RPMI7951 (cell line): ENCODE measurements at places on chromosomes 2 and 18. TPM values are rescaled to one million over a fixed set of nuclear protein-coding genes. Genes with fewer than 3 reads are reported as not detected.

CCT7 gene
- 396 and 500 TPM in 2 replicates for total RNA-seq

CD28 gene
- total RNA-seq, result not detected in 2 replicates

ABHD1 gene
- total RNA-seq, result 0.12 TPM in 1 of 2 replicates, not detected in the other

NCKAP5 gene
- total RNA-seq, result 0.49 and 1.1 TPM in 2 replicates

PRSS56 gene
- total RNA-seq, result not detected in 2 replicates

ALPP gene
- total RNA-seq, result not detected in 2 replicates

BCL11A gene
- total RNA-seq, result under 0.01 TPM in 1 of 2 replicates, not detected in the other

MYOM1 gene
- 0.10 TPM in 1 of 2 replicates, not detected in the other for total RNA-seq

TNFAIP6 gene
- total RNA-seq, result 7.3 and 8.8 TPM in 2 replicates

USP14 gene
- total RNA-seq, result 16.6 and 16.7 TPM in 2 replicates

SCN1A gene
- not detected in 2 replicates for total RNA-seq

SNTG2 gene
- total RNA-seq, result not detected in 2 replicates

SERPINB11 gene
- not detected in 2 replicates for total RNA-seq

FSIP2 gene
- total RNA-seq, result 0.78 and 1.9 TPM in 2 replicates

LRRTM4 gene
- 0.10 and 0.12 TPM in 2 replicates for total RNA-seq

ACTG2 gene
- total RNA-seq, result 2.0 and 2.9 TPM in 2 replicates

FBXO11 gene
- total RNA-seq, result 25.6 and 37.5 TPM in 2 replicates

FZD7 gene
- total RNA-seq, result 29.4 and 32.4 TPM in 2 replicates
